Kidney (tissue), 22 donors: ENCODE measurements at places on chromosomes 6 and 20.

GRCh38 chr6:116508527-116508926 lies 2.9 kb upstream of the CALHM5 start:
- no peak for DNase-seq

- no peak for DNase-seq
Measured at GRCh38 chr6:17381424-17382147, 11.8 kb upstream of the CAP2 start.

DNA sequence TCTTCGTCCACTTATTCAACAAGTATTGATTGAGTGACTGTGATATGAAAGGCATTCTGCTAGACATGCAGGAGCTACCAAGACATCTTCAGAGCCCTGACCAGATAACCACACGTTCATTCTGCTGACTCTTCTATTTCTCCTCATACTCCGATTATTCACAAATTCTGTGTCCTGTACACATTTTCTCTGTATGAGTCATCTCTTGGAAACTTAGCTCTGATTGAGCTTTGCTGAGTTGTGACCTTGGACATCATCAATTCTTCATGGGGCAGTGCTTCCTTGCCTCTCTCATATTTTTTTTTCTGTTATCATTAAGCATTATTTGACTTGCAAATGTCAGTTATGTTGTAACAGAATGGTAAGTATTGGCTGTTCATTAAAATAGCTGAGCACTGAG lies 351.6 kb upstream of the CNR1 start:
- DNase-seq, result no peak

DNA sequence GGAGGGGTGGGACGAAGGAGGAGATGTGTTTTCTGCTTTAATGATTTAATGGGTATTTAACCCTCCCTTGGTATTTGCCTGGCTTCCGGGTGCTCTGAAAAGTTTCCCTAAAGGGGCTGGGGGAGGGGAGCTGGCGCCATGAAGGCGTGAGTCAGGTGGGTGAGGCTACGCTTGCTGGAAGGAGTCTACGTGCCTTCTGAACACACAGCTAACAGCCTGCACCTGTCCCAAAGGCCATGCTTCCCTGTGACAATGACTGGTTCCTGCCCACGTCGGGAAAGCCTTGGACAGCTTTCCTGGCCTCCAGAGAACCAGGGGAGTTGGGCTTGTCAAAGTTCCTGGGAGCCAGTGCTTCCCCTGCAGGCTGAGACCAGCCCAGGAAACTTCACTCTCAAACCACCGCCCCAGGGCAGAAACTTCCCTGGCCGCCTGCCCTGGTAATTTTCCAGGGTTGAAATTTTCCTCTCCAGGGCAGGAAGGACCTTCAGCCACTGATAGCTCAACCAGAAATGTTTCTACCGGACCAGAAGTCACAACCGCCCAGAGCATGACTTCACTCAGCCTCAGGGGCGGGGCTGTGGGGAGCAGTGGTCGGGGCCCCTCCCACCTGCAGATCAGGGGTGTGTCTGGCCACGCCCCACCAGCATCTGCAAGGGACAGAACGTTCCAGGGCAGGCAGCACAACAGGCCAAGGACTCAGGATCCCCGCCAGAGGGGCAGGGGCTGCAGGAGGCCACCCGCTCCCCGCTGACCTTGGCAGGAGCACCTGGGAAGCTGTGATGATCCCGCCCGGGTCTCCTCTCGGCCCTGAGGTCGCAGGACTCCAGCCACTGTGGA lies 18.6 kb upstream of the SLCO4A1 start:
- DNase-seq, result peak; percentile 92

GRCh38 chr6:85580878-85581267 lies 12.8 kb downstream of the SNX14 start:
- DNase-seq, result no peak

- DNase-seq, result no peak
Measured at GRCh38 chr20:1942061-1942460, 46.9 kb downstream of the SIRPA start.

GRCh38 chr6:136506124-136506799 lies 44.0 kb downstream of the MAP7 start:
- no peak for DNase-seq

DNA sequence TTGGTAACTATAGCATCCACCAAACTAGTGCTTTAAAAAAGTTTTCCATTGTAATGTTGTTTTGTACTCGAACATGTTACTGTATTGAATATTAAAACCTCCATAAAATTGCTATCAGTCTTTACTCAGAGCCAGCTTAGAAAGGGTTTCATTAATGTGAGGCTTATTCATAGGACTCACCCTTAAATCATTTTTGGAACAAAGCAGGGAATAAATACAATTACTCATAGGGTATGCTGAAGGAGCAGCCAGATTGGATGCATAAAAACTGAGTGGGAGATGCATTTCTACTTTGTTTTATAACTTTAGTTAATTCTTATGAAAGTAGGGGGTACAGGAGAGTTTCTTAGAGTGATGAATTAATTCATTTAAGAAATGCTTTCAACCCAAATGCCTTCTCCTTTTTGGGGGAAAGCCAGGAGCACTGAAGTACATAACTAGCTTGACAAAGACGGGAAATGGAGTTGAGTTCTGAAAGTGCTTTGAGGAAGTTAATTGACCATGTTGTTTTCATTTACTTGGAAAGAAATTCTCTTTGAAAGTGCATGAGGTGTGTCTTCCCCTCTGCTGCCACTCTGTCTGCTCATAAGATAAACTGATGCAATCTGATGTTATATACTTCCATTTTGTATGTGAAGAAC lies 90.3 kb downstream of the RNF144B start:
- no peak for DNase-seq

- no peak for DNase-seq
Measured at GRCh38 chr6:125949069-125949468, 7.5 kb upstream of the HINT3 start.

DNA sequence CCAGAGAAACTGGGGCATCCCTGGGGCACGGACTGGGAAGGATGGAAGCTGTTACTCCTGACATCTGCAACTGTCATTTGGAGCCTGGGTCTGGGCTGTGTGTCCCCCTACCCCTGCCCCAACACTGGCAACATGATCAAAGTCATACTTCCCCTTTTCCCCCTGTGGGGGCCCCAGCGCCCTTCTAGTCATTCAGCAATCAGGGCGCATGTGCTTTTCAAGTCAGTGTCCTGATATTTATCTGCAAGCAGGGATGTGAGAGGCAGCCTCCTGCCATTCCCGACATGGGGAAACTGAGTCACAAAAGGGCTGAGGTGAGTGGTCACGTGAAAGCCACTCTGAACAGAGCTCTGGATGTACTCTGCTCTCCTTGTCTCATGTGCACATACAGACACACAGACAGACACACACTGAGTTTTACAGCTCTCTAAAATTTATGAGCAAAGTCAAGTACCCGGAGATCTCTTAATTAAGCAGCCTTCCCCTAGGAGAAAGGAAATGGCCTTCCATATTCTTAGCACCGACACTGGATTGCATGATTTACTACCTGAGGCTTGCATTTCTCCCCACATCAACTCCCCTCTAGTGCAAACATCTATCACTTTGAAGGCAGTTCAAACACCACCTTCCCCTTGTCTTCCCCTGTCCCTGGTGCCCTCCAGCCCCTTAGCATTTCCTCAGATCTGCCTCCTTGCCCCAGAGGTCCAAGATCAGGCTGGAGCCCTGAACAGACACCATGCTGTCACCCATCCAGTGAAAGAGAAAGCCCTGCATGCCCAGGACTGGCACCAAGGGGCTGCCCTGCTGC lies 170.7 kb downstream of the CDC5L start:
- peak; percentile 79 for DNase-seq

GRCh38 chr6:108142240-108142639 lies 23.6 kb upstream of the NR2E1 start:
- DNase-seq, result no peak

- no peak for DNase-seq
Measured at GRCh38 chr6:46925563-46926253, 4.0 kb upstream of the ADGRF5 start.

GRCh38 chr20:52490711-52491430 lies 299.3 kb upstream of the ZFP64 start:
- DNase-seq, result no peak

GRCh38 chr20:20228351-20228750 lies 139.6 kb upstream of the INSM1 start:
- no peak for DNase-seq

- DNase-seq, result peak; percentile 86
Measured at GRCh38 chr6:17865798-17866725, 121.4 kb downstream of the KIF13A start.

DNA sequence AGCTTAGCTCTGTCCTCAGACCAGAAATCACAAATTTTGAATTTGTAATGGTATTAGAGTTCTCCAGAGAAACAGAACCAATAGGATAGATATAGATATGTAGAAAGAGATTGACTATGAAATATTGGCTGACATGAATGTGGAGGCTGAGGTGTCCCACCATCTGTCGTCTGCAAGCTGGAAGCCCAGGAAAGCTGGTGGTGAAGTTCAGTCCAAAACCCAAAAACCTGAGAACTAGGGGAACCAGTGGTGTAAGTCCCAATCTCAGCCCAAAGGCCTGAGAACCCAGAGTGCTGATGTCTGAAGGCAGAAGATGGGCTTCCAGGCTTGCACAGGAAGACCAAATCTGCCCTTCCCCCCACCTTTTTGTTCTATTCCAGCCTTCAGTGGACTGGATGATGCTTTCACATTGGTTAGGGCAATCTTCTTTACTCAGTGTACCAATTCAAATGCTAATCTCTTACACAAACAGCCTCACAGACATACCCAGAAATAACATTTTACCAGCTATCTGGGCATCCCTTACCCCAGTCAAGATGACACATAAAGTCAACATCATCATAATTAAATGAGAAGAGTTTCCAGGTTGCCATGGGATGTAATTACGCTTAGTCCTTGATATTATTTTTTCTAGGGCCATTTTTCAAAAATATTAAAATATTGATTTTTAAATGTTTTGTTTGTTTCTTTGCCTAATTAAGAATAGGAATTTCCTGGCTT lies 570.8 kb downstream of the UTRN start:
- no peak for DNase-seq

GRCh38 chr20:23391707-23392310 lies 29.5 kb downstream of the NAPB start:
- no peak for DNase-seq

DNA sequence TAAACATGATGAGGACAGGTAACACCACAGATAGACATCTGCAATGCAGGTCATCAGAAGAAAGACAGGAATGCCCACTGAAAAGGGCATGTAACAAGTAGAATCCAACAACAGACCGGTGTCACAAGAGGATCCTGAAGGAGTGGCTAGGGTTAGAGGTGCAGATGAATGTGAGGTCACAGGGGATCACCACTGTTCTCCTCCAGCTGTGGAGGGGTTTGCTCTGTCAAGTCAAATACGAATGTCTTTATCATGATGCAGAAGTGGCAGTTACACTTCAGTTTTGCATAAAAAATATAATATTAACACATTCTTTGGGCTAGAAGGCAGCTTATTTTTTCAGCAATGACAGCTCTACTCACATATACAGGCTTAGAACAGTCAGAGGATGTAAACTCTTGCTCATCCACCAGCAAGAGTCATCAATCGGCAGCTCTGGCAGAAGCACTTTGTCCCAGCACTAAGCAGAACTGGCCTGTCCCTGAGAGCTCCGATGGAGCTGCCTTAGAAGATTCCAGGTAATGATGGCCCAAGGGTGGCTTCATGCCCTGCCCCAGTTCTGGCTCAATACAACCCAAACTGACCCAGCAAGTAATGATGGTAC lies 130.4 kb upstream of the TRAF3IP2 start:
- no peak for DNase-seq

GRCh38 chr6:29924731-29925130 lies 17.6 kb upstream of the HLA-A start:
- DNase-seq, result no peak

- no peak for DNase-seq
Measured at GRCh38 chr20:58864346-58864745, 11.8 kb downstream of the GNAS start.

GRCh38 chr20:13822459-13822858 lies 37.6 kb downstream of the NDUFAF5 start:
- DNase-seq, result no peak

DNA sequence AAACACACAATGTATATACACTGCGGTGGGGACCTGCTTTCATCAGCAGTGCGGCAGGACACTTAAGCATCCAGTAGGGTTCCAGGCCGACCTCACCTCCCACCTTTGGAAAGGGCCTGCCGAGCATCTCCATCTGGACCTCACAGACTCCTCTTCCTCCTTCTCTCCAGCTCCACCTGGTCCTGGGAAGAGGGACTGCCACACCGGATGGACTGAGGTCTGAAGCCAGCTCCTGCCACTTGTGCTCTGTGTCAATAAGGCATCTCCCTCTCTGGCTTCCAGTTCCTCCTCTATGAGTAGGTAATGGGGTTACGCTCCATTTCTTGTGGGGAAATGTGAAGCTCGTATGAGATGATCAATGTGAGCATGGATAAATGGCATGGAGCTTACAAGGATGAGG lies 19.1 kb upstream of the NNAT start:
- no peak for DNase-seq

DNA sequence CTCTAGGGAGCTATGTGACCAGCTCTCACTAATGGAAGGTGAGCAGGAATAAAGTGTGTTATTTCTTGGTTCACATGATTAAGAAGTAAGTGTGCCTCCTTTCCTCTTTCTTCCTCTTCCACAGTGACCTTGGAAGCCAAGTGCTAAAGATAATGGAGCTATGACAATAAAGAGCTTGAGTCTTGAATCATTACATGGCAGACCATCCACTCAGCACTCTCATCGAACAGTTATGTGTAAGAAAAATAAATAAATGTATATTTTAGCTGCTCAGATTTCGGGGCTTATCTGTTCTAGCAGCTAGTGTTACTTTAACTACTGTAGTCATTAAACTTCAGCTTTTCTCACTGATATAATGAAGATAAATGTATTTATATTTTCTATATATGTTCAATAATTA lies 72.9 kb downstream of the HDGFL1 start:
- no peak for DNase-seq

- peak; percentile 93 for DNase-seq
Measured at GRCh38 chr6:1335367-1336037, 23.6 kb downstream of the FOXQ1 start.

DNA sequence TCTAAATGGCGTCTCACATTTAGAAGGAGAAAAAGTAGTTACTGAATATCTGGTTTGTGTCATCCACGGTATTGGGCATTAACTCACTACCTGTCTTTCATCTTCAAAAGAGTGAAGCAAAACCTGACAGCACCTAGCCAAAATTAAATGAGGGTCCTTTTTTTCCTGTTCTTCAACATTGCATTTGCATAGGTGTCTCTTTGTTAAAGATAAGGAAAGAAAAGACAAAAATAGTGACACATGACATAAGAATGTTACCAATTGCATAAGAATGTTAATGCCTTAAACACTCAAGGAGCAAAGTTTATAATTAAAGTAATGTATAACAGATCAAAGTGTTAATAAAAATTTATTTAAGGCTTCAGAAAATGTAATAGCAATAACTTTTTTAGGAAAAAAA lies 61.4 kb upstream of the MANEA start:
- no peak for DNase-seq
